ENCODE measurements at places on chromosomes 7 and 10.
A peak's percentile ranks its signal among the peaks of the same experiment; 100 is the strongest.

- DNase-seq: no peak
Measured at GRCh38 chr7:21603462-21603861, 60.6 kb downstream of the DNAH11 start.

GRCh38 chr10:131960631-131961046, 21.1 kb downstream of the BNIP3 start:
- DNase-seq: no peak

DNA sequence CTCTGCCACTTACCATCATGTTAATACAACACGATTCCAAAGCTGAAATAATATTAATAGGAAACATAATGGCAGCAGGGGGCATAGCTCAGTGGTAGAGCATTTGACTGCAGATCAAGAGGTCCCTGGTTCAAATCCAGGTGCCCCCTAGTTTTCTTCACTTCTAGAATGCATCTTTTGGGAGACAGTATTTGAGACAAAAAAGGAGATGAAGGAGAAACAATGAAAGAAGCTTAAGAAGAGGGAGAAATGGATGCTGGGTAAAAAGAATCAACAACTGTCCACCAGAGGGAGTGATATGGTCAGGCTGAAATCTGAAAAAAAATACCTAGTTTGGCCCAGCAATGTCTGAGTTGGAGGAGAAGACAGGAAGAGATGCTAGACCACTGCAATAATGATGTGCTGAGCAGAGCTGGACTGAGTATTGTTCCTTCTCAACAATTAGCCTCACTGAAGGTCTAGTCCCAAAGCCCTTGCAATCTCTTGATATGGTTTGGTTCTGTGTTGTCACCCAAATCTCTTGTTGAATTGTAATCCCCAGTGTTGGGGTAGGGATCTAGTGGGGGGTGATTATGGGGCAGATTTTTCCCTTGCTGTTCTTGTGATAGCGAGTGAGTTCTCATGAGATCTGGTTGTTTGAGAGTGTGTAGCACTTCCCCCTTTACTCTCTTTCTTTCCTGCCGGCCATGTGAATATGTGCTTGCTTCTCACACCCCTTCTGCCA, 48.3 kb downstream of the ZNF783 start:
- no peak for DNase-seq

GRCh38 chr10:92142949-92143348, 147.9 kb downstream of the CPEB3 start:
- DNase-seq: no peak

DNA sequence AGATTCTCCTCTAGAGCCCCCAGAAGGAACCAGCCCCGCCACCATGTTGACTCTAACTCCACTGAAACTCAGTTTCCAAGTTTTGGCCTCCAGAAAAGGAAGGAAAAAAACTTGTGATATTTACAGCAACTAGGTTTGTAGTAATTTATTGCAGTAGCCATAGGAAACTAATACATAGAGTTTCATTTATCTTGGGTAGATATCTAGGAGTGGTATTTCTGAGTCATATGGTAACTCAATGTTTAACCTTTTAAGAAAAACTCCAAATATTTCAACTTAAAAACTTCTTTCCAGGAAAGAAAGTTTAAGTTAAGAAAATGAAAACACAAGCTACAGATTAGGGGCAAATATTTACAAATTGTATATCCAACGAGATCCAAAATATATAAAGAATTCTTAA, 576.7 kb downstream of the KCNMA1 start:
- DNase-seq: no peak

GRCh38 chr10:106793617-106794016, 370.9 kb downstream of the SORCS1 start:
- DNase-seq: no peak

DNA sequence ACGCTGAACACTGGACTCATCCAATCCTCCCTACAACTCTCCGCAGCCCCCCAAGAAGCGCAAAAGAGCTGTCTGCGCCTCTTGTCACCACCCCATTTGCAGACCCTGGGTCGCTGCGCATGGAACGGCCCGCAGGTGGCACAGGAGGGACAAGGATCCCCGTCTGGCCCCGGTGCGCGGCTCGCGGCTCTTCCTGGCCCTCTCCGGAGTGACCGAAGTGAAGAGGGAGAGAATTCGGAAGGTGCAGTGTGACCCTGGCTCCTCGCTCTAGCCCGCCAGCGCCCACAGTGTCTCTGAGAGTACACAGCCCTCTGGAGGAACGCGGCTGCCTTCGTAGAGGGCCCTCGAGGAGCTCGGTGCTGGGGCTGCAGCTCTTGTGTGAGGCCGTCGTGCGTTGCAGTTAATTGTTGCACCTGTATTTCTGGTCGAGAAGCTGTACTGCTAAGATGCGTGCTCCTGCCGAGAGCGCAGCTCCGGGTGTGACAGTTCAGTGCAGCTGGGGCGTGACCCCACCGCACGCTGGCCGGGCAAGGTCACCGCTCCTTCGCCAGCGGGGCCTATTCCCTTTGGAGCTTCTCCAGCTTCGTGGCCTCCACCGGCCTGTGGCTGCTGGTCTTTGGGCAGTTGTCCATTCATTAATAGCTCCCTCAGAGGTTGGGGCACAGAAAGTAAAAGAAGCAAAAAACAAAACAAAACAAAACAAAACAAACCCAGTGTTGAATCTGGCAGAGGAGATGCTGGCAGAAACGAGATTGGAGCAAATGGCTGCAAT, 119.0 kb downstream of the SEC23IP start:
- no peak for DNase-seq

- no peak for DNase-seq
Measured at GRCh38 chr10:115092555-115093285, 445 bp upstream of the ATRNL1 start.

DNA sequence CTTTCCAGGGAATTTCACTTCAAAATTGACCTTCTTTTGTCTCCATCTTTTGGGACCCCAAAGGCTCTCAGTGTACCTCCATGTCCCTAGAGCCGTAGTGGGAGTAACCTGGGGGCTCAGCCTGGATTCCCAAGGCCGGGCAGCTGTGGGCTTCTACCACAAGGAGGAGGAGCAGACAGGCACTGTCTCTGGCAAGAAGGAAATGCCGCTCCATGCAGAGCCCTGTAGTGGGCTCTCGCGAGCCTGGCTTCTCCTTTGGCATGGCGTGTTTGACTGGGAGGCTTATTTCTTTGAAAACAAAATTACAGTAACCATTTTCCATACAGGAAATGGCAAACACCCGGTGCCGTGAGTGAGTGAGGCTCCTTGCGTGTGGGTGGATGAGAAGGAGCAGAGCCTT, 76.8 kb upstream of the FAM180A start:
- DNase-seq: no peak

DNA sequence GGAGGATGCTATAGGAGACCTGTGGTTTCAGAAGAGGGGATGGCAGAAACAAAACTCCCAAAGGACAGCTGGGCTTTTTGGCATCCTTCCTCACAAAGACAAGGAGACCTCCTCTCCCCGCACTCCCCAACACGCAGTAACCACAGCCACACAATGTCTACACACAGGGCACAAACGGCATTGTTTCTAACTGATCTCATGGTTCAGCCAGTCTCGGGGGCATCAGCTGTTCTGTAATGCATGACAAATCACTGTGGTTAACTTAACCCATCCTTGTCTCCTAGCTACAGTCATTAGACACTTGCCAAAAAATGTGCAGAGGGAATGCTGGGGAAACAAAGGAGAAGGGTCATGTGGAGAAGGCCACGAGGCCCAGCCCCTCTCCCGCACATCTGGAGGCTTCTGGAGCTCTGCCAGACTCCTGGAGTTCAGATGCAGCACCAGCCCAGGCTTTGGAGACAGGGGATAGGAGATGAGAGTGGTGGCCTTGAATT, 7.6 kb upstream of the ADAMTS14 start:
- DNase-seq: no peak

DNA sequence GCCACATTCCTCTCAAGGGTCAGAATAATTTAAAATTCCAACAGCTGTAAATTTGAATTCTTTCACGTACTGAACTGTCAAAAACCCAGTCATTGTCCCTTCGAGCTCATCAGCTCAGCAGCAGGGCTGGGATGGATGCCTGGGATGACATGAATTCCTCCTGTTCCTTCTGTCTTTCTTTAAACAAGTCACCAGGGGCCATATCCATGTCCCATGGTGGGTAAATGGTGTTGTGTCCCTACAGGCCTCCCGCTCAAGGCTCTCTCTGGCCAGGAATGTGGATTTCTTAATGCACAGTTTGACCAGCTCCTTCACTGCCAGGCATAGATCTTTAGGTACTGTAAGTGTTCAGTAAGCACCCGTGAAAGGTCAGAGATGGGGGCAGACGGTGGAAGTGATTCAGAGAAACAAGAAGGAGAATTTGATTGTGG, 13.8 kb upstream of the TECPR1 start:
- DNase-seq: no peak

- no peak for DNase-seq
Measured at GRCh38 chr10:114967071-114967470, 29.1 kb downstream of the TRUB1 start.

GRCh38 chr7:716636-717035, 9.9 kb upstream of the DNAAF5 start:
- DNase-seq: no peak

DNA sequence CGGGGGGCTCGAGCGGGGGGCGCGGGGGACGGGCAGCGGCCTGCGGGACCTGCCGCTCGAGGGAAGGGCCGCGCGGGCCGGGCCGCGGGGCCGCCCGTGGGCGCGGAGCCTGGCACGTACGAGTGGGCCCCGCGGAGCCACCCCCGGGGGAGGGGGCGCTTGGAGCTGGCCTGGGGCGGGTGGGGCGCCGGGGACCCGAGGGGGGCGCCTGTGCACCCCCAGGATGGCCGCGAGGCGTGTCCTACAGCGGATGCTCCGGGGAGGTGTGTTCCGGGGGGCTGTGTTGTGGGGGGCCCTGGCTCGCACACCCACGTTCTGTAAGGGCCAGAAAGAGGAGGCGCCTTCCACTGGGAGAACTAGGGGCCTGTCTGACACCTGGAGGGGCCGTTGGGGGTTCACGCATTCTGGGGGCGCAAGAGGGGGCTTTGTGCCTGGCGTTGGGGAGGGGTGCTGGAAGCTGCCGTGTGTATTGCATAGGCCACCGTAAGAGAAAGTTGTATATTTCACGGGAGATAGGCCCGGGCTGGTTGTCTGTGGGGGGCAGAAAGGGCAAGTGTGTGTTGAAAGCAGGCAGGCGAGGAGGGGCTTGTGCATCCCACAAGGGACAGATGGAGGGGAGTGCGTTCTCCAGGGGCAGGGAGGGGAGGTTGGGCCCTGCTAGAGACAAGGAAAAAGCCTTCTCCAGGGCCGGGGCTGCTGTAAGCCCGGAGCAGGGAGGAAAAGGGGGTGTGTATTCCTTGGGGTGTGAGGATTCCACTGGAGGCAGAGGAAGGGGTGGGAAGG, 663 bp downstream of the VPS37D start:
- DNase-seq: no peak

GRCh38 chr7:69939317-69939716, 341.0 kb downstream of the AUTS2 start:
- no peak for DNase-seq

DNA sequence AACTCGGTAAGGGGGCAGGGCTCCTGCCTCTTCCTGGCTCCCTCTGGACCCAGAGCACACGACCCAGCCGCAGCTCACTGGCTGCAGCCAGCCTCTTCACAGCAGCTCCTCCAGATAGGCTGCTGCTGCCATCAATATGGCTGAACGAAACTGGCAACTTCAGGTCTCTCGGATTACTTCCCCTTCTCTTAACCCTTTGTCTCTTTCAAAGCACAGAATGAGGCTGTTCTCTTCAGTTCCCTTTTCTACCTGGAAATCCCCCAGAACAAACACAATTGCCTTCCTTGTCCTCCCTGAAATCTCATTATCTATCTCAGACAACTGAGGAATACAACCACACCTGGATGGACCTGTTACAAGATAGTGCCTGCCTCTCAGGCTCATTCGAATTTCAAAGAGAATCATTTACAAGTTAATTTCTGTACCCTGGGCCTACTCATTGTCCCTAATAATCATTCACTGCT, 193.4 kb upstream of the MBL2 start:
- no peak for DNase-seq

- peak; percentile 86 for DNase-seq
Measured at GRCh38 chr10:22436893-22437619, 91.8 kb downstream of the SPAG6 start.

GRCh38 chr7:89023206-89023605, 227.7 kb upstream of the TEX47 start:
- no peak for DNase-seq

DNA sequence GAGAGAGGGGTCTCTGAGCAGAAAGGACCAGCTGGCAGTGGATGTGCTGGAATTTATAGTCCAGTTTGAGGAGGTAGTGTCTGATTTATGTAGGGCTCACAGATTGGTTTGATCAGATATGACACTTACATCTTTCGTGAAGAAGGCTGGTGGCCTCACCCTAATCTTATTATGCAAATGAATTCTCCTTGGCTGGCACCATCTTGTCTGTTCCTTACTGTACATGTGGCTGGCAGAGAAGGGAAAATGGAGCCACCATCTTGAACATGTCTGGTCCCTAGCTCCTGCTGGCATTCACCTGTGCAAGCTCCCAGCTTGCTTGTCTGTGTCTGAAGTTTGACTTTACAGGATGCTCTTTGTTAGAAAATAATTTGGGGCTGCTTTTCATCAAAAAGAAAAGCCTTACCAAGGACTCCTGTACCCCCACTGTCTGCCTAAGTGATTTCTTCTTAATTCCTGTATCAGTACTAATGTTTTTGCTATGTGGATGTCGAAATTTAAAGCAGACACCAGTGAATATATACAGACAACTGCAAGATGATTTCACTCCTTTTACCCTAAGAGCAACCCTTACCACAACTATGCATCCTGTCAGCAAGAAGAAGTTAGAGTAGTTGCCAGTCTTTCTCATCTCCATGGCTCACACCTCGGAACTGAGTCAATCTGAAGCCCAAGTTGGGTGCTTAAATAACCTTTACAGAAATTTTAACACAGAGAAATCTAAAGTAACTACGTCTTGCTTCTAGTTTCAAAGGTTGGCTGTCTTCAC, 322.0 kb upstream of the SEMA3D start:
- DNase-seq: no peak

GRCh38 chr7:99373091-99374066, 1.2 kb upstream of the ARPC1B start:
- DNase-seq: no peak

DNA sequence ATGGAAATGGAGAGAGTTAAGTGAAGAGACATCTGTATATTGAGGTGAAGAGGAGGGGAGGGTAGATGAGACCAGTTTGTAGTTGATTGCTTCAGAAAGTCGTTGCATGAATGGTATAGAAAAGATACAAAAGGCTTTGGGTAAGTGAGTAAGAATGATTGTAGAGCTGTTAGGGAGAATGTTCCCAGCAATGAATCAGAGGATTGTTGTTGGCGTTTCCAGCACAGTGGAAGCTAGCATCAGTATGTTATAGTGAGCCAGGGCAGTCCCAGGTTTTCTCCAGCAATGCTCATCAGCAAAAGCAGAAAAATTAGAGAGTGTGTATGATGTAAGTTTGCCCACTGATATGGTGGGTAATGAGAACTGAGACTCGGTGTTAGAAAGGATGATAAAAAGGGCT, 15.4 kb upstream of the CDK6 start:
- no peak for DNase-seq

Measured in stimulated activated CD8-positive, alpha-beta memory T cell treated with anti-CD3 and anti-CD28 coated beads, Interleukin-7, amount 100 ng/mL, for 1 hour (primary cell).